ENCODE measurements at places on chromosomes 1 and 21.

DNA sequence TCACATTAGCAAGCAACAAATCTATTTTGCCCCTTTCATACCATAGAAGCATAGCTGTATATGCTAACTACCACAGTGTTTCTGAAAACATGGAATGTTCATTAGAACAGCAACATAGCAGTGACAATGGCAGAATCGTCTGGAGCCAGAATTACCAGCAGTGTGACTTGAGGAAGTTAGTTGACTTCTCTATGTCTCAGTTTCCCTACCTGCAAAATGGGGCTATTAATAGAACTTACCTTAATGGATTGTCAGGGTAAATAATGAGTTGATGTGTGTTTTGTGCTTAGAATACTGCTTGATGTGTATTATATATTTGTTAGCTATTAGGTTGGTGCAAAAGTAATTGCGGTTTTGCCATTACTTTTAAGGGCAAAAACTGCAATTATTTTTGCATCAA is 14.8 kb upstream of the GJA9 start:
- DNase-seq = no peak

GRCh38 chr1:230759369-230760065 is 12.3 kb downstream of the CAPN9 start:
- DNase-seq = no peak

DNA sequence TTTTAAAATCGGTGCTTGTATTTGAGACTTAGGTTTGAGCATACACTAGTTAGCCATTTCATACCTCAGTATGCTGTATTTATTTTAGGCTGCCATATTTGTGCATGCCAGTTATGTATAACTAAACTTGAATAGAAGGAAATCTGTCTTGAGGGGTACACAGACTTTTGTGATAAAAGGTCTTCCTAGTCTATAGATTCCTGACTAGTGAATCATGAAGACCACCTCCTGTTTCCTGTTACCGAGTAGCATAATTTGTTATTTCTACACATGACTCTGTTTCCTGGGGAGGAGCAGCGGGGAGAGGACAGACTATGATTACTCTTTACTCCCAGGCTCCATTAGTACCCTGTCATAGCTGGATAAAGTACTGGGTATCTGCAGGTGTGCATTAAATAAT is 316.8 kb upstream of the SNX7 start:
- DNase-seq = no peak

DNA sequence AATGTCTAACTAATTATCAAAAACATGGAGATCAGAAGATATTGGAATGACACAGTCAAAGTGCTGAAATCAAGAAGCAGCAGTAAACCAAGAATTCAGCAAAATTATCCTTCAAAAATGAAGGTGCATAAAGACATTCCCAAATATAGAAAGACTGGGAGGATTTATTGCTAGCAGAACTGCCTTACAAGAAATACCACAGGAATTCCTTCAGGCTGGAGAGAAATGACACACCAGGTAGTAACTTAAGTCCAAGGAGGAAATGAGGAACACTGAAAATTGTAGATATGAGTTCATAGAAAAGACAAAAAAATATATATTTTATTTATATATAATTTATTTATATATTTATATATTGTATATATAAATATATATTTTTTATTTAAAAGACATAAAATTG is 217.2 kb downstream of the RPS6KC1 start:
- no peak for DNase-seq

DNA sequence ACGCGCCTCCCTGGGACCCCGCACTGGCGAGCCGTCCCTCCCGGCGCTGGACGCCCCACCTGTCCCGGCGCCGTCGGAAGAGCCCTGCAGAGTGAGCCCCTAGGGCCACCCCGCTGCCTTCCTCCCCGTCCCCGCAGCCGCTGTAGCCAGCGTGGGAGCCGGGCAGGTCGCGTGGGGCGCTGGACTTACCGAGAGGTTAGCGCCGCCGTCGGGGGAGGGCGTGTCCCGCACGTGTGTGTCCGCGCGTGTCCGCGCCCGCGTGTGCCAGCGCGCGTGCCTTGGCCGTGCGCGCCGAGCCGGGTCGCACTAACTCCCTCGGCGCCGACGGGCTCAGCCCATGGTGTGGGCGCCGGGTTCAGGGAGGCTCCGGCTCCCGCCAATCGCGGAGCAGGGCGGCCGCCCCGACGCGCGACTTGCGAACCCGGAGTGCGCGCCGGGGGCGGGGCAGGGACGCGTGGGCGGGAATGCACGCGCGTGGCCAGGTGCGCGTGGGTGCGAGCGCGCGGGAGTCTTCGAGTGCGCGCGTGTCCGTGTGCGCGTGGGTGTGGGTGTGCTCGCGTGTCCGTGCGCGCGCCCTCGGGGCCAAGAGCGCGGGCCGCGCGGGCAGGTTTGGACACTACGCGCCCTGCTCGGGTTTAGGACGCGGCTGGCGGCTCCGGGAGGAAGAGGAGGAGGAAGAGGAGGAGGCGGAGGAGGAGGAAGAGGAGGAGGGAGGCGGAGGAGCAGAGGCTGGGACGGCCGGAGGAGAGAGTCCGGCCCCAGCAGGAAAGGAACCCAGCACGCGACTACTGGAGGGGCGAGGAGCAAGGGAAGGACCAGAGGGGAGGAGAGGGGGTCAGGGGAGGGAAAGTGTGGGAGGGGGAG is 145.2 kb upstream of the ETS2 start:
- no peak for DNase-seq

GRCh38 chr1:153818876-153819275 is 43.7 kb downstream of the SLC27A3 start:
- no peak for DNase-seq

- DNase-seq = no peak
Observed at GRCh38 chr1:71307451-71307850, 226.6 kb upstream of the ZRANB2 start.

GRCh38 chr1:101089613-101090338 is 64.2 kb upstream of the DPH5 start:
- DNase-seq = no peak

DNA sequence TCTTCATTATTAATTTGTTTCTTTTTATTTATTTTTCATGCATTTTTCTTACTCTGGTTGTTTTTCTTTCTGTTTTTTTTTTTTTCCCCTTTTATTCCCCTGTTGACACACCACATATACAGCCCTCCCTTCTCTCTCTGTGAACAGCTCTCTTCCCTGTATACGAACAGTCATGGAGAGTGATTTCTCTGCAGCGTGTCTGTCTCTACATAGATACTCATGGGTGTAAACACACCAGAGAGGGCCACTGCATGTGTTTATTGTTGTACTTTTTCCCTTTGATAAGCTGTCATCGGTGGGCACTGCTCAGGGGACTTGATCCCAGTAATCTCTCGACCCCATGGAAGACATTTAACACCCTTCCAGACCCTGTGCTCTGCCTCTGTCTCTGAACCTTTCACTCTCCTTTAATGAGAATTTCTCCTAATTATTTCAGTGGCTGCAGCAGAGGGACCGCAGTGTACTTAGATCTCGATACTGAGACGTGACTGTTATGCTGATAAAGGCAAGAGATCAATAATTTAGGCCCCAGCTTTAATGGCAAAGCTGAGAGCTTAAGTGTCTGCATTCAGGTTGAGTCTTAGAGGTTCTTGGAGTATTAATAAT is 113.1 kb downstream of the PBX1 start:
- DNase-seq = no peak

DNA sequence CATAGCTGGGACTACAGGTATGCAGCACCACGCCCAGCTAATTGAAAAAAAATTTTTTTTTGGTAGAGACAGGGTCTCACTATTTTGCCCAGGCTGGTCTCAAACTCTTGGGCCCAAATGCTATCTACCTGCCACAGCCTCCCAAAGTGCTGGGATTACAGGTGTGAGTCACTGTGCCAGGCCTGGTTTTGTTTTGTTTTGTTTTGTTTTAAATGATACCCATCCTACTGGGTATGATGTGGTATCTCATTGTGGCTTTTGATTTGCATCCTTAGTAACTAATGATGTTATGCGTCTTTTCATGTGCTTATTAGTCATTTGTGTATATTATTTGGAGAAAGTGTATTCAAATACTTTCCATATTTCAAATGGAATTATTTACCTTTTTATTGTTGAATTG is 142.3 kb downstream of the VPS13D start:
- DNase-seq = no peak

- DNase-seq = no peak
Observed at GRCh38 chr1:94178901-94179300, 58.0 kb upstream of the ABCA4 start.

- DNase-seq = no peak
Observed at GRCh38 chr1:60169206-60169605, 95.6 kb upstream of the C1orf87 start.

GRCh38 chr21:45111703-45112102 is 37.3 kb downstream of the ADARB1 start:
- no peak for DNase-seq

DNA sequence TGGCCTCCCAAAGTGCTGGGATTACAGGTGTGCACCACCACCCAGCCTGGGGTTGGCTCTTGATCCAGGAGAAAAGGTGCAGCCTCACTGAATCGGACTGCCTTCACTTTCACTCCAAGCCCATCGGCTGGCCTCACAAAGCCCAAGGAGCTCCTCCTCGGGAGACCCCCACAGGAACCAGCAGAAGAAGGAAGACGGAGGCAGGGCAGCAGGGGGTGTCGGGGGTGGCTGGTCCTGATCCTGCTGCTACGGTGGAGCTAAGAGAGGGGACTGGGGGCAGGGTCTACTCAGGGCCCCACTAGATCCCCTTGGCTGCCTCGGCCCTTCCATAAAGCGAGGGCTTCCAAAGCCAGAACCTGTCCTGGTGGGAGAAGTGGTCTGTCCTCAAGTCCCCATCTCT is 93.9 kb downstream of the STUM start:
- DNase-seq = no peak

GRCh38 chr1:117651616-117652015 is 45.8 kb downstream of the TENT5C start:
- no peak for DNase-seq

- DNase-seq = no peak
Observed at GRCh38 chr1:24795236-24795635, 50.0 kb downstream of the CLIC4 start.

GRCh38 chr1:199918196-199918769 is 109.2 kb upstream of the NR5A2 start:
- DNase-seq = no peak

DNA sequence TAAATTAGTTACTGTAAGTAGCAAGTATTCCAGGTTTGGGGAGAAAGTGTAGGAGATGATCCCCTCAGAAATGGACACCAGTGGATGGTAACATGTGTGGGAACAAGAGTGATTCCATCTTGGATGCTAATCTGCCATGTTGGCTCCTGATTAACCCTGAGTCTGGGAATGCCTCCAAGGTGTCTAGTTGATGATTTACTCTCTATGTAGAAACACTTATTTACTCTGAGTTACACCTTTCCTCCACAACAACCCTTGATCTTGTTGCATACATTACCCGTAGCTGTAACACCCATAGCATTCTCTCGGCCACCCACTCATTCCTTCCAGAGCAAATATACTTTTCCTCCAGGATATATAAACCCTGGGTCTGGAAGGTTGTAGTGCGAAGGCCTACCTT is 315.9 kb upstream of the GREM2 start:
- no peak for DNase-seq

GRCh38 chr1:200330741-200331428 is 79.0 kb downstream of the ZNF281 start:
- no peak for DNase-seq

DNA sequence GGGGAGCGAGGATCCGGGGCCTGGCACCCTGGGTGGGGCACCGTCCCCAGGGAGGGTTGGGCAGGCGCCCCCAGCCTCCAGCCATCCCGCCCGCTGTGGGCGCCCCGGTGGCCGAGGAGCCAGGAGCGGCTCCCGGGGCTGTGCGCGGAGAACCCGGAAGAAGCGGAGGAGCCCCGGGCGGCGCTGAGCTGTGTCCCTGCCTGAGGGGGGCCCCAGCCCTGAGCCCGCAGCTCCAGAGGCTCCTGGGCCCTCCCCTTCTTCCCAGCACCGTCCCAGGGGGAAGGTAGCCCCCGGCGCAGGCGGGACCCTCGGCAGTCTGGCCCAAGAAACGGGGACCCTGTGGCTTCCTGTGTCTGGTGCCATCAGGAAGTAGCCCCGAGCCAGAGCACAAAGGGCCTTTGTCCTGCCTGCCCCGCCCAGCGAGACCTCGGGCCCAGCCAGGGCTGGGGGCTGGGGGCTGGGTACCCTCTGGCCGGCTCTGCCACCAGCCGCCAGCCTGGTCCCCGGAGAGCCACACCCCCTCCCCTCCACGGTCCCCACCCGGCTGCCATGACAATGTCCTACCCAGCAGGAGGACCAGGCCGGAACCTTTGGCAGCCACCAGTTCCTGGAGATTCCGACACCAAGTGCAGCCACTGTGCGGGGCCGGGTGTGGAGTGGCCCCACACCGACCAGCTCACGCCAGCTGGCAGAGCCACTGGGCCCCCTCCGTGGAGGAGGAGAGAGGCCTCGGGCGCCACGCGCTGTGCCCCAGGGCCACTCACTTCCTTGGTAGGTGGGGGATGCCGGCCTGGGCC is 15.6 kb upstream of the TTLL10 start:
- DNase-seq = peak; percentile 72

DNA sequence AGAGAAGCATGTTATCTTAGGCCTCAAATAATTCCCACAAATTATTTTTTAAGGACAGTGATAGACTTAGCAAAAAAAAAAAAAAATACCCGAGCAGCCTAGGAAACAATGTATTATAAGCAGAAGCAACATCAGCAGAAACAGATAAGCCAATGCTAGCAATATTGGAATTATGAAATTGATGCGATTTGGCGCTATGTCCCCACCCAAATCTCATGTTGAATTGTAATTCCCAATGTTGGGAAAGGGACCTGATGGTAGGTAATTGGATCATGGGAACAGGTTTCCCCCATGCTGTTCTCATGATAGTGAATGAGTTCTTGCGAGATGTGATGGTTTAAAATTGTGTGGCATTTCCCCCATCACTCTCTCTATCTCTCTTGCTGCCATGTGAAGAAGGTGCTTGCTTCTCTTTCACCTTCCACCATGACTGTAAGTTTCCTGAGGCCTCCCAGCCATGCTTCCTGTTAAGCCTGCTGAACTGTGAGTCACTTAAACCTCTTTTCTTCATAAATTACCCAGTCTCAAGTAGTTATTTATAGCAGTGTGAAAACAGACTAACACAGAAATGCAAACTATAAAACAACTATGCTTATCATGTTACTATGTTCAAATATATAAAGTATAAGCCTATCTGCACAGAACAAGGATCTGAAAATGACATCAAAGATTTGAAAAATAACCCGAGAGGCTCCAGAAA is 75.6 kb upstream of the HIVEP3 start:
- no peak for DNase-seq

GRCh38 chr1:89361681-89362080 is 2.2 kb upstream of the GBP6 start:
- DNase-seq = no peak

DNA sequence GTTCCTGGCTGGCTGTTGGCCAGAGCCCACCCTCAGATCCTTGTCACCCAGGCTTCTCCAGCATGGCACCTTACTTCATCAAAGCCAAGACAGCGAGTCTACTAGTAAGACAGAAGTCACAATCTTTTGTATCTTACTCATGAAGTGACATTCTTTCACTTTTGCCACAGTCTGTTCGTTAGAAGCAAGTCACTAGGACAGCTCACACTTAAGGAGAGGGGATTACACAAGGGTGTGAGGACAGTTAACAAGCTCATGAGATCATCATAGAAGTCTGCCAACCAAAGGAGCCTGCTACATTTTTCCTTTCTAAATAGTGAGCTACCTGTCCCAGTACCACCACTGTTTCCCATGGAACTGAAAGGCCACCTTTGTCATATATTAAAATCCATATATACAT is 61.5 kb downstream of the PACC1 start:
- DNase-seq = no peak
